DMS79 treated with DMSO at 0.1 percent for 48 hours (cell line): ENCODE measurements at places on chromosomes 12 and 14.

DNA sequence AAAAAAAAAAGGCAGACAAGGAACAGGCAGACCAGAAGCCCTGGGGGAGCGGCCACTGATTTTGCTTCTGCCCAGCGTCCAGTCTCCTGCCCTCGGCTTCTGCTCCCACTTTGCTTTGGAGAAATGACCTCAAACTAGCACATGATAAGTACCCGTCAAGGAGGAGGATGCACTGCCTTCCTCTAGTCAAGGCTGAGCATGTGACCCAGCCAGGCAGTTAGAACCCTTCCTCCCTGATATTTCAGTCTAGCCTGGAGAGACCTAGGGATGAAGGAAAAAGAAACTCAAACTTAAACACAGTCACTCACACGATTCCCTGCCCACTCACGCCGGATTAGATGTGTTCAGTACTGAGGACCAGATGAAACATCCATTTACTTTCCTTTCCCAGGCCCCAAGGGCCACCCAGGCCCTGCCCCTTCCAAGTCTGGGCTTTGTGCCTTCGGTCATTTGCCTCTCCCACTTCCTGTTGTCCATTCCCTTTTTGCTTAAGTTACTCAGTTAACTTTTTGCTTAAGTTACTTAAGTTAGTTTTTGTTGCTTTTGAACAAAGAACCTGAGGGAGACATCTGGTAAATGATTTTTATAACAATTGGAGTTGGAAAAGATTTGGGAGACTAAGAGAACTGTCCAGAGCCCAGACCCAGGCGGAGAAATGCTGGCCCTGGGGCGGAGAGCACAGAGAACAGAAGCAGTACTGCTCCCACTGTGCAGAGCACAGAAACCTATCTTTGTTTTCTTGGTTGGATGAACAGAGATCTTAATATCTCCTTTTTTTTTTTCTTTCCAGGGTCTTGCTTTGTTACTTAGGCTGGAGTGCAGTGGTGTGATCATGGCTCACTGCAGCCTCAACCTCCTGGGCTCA, 23.0 kb upstream of the TTC7B start:
- no peak for DNase-seq

- peak; percentile 93 for DNase-seq
Observed at GRCh38 chr12:117646520-117646919, 285.1 kb upstream of the NOS1 start.

DNA sequence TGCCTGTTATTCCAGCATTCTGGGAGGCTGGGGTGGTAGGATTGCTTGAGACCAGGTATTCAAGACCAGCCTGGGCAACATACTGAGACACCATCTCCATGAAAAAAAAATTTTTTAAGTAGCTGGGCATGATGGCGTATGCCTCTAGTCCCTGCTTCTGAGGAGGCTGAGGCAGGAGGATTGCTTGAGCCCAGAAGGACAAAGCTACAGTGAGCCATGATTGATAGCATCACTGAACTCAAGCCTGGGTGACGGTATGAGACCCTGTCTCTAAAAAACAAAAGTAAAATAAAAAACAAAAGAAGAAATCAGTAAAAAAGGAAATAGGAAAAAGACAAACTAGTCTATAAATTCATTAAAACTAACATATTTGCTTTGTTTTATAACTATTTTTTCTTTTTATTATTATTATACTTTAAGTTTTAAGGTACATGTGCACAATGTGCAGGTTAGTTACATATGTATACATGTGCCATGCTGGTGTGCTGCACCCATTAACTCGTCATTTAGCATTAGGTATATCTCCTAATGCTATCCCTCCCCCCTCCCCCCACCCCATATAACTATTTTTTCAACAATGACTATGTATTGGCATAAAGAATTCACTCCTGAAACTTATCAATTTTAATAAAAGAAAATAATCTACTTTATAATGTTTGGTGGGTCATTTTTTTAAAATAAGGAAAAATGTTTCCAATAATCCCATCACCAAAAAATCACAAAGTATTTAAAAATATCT, 15.4 kb upstream of the AP4S1 start:
- DNase-seq = no peak

- DNase-seq = no peak
Observed at GRCh38 chr12:84157170-84157569, 755.4 kb downstream of the SLC6A15 start.

DNA sequence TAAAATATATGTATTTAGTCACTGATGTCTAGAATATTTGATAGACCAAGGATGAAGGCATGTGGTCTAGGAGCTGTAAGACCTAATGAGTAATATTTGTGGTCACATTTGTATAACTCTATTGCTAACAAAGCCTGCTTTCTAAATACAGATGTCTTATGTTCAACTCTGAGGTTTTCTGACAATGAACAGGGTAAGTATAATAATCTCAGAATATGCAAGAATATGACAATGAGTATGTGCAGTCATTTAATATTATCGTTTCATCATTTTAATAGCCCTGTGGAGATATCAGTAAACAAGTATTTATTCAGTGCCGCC, 389.6 kb downstream of the LRIG3 start:
- DNase-seq = no peak

GRCh38 chr14:62694075-62694474, 351.2 kb downstream of the KCNH5 start:
- DNase-seq = no peak

GRCh38 chr14:58060898-58061297, 91.1 kb downstream of the ARMH4 start:
- DNase-seq = no peak
